AG08395 (cell line): ENCODE measurements at places on chromosomes 7 and 10.

DNA sequence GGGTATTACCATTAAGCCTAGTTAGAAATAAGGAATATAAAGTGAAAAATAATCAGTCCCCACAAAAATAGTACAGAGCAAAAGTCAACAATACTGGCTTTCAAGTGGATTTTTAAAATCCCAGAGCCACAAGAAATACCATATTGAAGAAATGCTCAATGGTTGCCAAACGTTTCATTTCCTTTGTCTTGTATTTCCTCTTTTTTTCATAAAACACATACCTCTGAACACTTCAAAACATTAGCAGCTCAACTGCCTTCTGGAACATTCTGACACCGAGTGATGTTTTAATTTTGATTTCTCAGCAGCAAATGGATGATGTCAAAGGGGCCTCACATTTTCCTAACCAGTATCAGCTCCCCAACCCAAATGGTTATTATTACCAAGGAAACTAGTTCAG, 10.5 kb downstream of the NOD1 start:
- no peak for DNase-seq

- no peak for DNase-seq
These were observed 219.8 kb downstream of the HECW1 start for GRCh38 chr7:43332193-43332796.

- DNase-seq, result no peak
These were observed 27.4 kb downstream of the TAX1BP1 start for GRCh38 chr7:27767374-27767773.

DNA sequence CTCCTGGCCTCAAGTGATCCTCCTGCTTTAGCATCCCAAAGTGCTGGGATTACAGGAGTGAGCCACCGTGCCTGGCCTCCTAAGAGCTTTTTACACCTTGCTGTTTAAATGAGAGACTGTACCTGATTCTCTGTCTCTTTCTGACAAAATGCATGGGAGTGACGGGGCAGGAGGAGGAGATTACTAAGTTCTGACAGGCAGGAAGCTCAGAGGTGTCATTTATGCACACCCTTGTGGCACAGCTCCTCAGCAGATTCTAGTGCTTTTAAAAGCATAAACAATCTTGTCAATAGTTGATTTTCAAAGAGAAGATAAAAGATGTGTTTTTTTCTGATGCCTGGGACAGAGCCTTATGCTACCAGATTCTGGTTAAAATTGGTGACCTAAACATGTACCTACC, 39.7 kb upstream of the STEAP4 start:
- DNase-seq, result no peak

- no peak for DNase-seq
These were observed 24.1 kb downstream of the TAX1BP1 start for GRCh38 chr7:27763983-27764508.

DNA sequence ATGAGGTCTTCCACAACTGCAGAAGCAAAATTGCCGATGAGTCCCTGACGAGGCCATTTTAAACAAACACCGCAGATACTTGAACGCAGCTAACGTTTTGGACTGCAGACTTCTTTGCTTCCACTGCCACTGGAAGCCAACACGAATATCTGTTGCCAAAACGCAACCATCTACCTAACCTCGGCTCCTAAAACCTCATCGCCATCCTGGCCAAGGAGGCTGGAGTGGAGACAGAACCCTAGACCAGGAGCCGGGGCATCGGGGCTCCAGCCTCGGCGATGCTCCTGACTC, 493 bp downstream of the WDR91 start:
- peak; percentile 41 for DNase-seq

- DNase-seq, result no peak
These were observed 1190.8 kb upstream of the AUTS2 start for GRCh38 chr7:68407460-68407859.

DNA sequence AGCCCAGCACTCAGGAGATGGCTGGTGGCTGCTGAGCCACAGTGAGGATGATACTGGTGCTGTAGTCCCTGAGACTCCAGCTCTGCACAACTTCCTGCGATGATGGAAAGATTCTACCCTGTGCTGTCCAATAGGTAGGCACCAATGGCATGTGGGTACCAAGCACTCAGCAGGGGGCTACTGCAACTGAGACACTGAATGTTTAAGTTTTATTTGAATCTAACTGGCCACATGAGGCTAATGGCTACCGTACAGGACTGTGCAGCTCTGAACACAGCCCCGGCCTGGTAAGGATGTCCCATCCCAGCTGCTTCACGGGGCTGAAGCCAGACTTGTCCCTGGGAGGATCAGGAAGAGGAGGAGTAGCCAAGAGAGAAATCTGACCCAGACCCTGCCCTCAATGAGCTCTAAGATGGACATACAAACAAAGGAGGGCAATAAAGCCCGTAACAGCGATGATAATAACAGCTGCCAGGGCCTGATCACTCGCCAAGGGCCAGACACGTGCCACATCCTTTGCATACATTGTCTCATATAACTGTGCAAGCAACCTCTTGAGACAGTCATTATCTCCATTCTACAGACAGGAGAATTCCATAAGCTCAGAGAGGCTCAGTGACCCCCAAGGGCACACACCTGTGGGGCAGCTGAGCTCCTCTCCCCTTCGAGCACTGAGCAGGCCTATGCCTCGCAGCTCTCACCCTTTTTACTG, 3.8 kb downstream of the GPRIN2 start:
- DNase-seq, result no peak
